Colonic mucosa (tissue), 4 donors: ENCODE measurements at places on chromosomes 3 and 15. TPM values are rescaled to one million over a fixed set of nuclear protein-coding genes. Genes with fewer than 3 reads are reported as not detected.

DNA sequence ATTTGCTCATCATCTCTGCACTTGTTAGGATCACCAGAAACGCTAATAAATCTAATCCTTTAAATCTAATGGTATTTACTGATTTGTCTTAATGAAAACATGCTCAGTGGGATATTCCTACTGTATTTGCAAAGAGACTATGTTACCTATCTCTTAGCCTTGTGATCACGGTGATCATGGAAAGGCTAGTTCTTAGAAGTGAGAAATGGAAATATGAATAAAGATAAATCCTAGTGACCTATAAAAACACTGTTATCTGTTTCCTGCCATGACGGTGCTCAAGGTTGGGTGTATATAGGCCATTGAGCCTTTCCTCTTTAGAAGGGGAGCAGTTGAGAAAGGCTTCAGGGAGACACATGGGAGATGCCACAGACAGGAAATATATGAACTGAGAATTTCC, 116.3 kb downstream of the THRB start:
- peaks cover 4% of the 10 kb centered on the region for H3K4me1 ChIP-seq
- no peaks in the 10 kb centered on the region for H3K36me3 ChIP-seq
- H3K4me3 ChIP-seq, result no peak overlapping the region

- no peaks in the 10 kb centered on the region for H3K27me3 ChIP-seq
- no peaks in the 10 kb centered on the region for H3K4me1 ChIP-seq
- no peak for DNase-seq
- H3K4me3 ChIP-seq, result no peak overlapping the region
Observed at GRCh38 chr3:101036213-101036618, 43.0 kb upstream of the ABI3BP start.

CRYGS gene
- total RNA-seq, result 2.6 TPM

GRCh38 chr3:148329481-148330235, 368.0 kb upstream of the AGTR1 start:
- no peaks in the 10 kb centered on the region for H3K4me1 ChIP-seq
- H3K36me3 ChIP-seq, result no peaks in the 10 kb centered on the region
- DNase-seq, result no peak
- no peaks in the 10 kb centered on the region for H3K27me3 ChIP-seq
- no peak overlapping the region for H3K27ac ChIP-seq
- H3K4me3 ChIP-seq, result no peak overlapping the region

- no peak overlapping the region for H3K27ac ChIP-seq
- H3K36me3 ChIP-seq, result no peaks in the 10 kb centered on the region
- no peak overlapping the region for H3K4me3 ChIP-seq
- H3K4me1 ChIP-seq, result peaks cover 8% of the 10 kb centered on the region
Observed at GRCh38 chr3:61877359-61878138, 316.2 kb downstream of the PTPRG start.

GRAMD1C gene
- total RNA-seq, result 10.2 TPM

CYP1A2 gene
- total RNA-seq, result not detected

DNA sequence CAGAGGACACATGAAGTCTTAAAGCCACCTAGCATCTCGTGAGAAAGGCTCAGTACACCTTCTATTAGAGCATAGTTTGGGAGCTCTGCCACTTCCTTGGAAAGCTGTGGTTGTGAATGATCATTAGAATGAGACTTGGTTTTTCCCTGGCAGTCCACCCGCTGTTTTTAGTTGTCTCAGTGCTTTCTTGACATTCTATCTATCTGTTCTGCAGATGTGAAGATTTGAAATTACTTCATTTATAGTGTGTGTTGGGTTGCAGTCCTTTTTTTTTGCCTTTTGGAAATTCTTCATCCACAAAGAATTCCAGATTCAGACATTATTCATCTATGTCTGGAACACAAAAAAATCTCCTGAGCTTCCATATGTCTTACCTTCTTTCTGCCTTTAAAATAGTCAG, 23.7 kb downstream of the PPP2R3A start:
- DNase-seq, result no peak
- no peaks in the 10 kb centered on the region for H3K4me1 ChIP-seq
- no peak overlapping the region for H3K27ac ChIP-seq
- H3K27me3 ChIP-seq, result no peaks in the 10 kb centered on the region
- no peaks in the 10 kb centered on the region for H3K36me3 ChIP-seq

DNA sequence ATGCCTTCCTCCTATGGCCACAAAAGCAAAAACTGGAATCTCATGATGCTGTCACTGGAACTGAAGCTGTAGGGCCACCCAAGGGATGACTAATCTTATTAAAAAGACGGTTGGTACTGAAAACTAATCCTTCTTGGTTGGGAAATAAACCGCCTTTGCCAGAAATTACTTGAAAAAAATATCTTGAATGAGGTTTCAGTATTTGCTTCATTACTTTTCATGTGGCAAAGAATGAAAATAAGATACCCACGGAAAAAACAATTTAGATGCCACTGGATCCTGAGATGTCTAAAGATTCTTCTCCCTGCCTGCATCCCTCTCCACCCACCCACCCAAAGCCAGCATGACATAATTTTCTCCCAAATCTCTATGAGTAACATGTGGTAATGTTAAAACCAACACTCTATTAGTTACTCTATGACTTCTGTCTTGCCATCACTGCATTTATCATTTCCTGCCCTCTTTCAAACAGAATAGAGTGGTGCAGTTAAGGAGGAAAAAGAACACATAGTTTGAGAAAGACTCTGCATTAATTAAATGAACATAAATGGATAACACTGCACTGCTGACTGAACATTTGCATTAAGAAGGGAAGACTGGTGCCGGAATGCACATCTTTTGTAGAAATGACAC, 111.8 kb upstream of the DPH6 start:
- no peak overlapping the region for H3K4me3 ChIP-seq
- no peaks in the 10 kb centered on the region for H3K27me3 ChIP-seq
- no peaks in the 10 kb centered on the region for H3K36me3 ChIP-seq
- H3K27ac ChIP-seq, result no peak overlapping the region
- H3K4me1 ChIP-seq, result no peaks in the 10 kb centered on the region
- no peak for DNase-seq

GPR27 gene
- total RNA-seq, result 2.2 TPM

TGM4 gene
- not detected for total RNA-seq

P3H2 gene
- total RNA-seq, result 14.6 TPM

DNA sequence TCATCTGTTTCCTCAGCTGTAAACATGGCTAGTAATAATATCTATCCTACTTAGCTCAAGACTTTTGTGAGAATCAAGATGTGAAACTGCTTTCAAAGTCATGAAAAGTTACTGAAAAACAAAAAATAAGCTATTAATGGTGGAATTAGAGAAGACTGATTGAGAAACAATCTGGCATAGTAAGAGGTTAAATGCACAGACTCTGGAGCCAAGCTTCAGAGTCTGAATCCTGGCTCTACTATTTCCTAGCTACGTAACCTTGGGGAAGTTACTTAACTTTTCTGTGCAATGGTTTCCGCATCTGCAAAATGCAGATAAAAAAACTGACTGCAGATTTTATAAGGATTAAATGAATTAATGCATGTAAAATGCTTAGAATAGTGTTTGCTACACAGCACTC, 28.8 kb downstream of the LRRFIP2 start:
- no peaks in the 10 kb centered on the region for H3K4me1 ChIP-seq
- no peak for DNase-seq
- no peaks in the 10 kb centered on the region for H3K27me3 ChIP-seq
- H3K4me3 ChIP-seq, result no peak overlapping the region
- peaks cover 4% of the 10 kb centered on the region for H3K36me3 ChIP-seq

DNA sequence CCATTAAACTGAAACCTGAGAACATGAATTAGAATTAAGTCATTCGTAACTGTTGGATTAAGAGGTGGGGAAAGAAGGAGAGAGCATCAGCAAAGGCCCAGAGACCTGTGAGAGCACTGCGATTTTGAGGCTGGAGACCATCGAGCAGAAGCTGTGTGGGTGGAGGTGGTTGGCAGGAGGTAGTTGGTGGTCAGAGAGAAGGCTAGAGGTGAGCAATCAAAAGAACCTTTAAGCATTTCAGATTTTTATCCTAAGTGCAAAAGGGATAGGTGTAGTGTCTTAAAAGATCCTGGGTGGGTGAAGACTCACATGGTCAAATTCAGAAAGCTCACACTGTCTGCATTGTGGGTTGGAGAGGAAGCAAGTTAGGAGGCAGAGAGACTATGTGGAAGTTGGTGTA, 65.1 kb upstream of the TEX264 start:
- no peak overlapping the region for H3K27ac ChIP-seq
- no peaks in the 10 kb centered on the region for H3K27me3 ChIP-seq
- H3K4me3 ChIP-seq, result no peak overlapping the region
- DNase-seq, result no peak
- no peaks in the 10 kb centered on the region for H3K36me3 ChIP-seq
- H3K4me1 ChIP-seq, result no peaks in the 10 kb centered on the region

DNA sequence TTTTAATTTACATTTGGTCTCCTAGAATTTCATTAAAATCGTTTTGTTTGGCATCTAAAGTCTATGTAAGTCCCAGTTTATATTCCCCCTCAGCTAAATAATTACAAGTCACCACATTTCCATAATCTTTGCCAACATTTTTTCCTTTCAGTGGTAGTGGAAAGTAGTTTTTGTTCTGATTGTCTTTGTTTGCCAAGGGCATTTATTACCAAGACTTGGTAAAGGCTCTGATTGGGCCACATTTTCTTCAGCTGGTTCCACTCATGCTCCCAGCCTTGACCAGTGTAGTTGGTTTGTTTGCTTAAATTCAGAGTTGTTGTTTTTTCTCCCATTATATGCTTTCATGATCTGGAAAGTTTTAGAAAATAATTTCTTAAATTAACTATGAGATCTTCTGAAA, 153.4 kb upstream of the MME start:
- no peak for DNase-seq
- H3K4me1 ChIP-seq, result no peaks in the 10 kb centered on the region
- H3K27me3 ChIP-seq, result no peaks in the 10 kb centered on the region
- no peak overlapping the region for H3K27ac ChIP-seq

GRCh38 chr3:62329971-62330370, 43.4 kb downstream of the FEZF2 start:
- no peaks in the 10 kb centered on the region for H3K4me1 ChIP-seq
- H3K27ac ChIP-seq, result no peak overlapping the region
- H3K36me3 ChIP-seq, result no peaks in the 10 kb centered on the region
- no peak overlapping the region for H3K4me3 ChIP-seq
- no peak for DNase-seq
- H3K27me3 ChIP-seq, result no peaks in the 10 kb centered on the region
